ENCODE measurements at places on chromosomes 5 and 9.
A peak's percentile ranks its signal among the peaks of the same experiment; 100 is the strongest.

DNA sequence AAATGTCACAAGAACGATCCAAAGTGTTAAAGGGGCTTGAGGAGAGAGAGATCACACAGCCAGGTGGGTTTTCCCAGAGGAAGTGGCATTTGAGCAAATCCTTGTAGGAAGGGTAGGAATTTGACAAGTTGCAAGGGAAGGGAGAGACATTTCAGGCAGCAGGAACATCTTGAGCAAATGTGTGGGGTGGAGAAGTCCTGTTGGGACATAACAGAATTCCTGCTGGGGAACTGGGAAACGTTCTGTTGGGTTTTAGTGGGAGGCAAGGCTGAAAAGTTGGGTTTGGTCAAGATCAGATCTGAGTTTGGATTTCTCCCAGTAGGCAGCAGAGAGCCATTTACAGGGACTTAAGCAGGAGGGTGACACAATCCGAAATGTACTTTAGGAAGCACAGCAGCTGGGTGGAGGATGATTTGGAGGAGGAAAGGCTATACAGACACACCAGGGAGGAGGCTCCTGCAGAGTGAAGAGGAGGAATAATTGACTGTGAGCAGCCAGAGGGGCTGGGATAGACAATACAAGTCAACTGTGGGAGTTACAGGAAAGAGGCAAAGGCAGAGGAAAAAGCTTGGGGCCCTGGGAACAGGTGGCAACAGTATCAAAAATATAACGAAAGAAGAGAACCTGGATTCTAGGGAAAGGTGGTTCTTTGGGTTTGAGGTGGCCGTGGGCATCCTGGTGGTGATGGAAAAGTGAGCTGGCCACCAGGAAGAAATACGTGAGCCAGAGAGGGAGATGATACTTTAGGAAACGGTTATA lies 3.1 kb upstream of the ZSWIM6 start:
- no peak for DNase-seq

GRCh38 chr5:137486707-137487106 lies 12.4 kb downstream of the SPOCK1 start:
- no peak for DNase-seq

DNA sequence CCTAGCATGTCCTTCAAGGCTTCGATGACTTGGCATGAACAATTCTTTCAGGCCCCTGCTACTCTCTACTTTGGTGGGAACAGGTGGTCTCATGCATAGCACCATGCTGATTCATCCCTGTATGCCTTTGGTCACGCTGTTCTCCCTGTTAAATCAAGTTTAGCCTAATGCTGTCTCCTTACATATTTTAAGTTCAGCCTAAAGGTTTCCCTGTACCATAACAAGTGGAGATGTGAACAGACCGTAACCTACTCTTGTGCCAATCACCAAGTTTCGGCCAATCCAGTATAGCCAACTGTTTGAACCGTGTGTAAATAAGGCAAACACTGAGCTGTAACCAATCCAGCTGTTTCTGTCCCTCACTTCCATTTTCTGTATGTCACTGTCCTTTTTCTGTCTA lies 8.0 kb downstream of the GAS1 start:
- no peak for DNase-seq

- no peak for DNase-seq
These were observed 11.9 kb downstream of the DAB2 start for GRCh38 chr5:39412721-39413394.

- peak; percentile 62 for DNase-seq
These were observed 53.0 kb upstream of the RFX3 start for GRCh38 chr9:3578786-3579185.

DNA sequence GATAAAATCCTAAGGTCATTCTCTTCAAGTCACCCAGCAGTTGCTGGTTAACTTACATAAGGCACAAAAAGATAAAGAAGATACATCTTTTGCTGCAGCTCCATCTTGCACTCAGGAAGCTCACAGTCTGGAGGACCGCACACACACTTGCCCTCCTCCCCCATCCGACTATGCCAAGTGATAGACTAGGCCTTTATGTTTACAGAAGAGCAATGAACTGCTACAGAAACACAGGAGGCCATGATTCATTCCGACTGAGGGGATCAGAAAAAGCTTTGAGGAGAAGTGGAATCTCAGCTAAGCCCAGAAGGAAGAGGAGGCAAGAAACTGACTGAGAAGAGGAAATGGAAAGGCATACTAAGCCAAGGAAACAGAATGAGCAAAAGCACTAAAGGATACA lies 17.4 kb downstream of the NRG2 start:
- no peak for DNase-seq

GRCh38 chr5:22757776-22758175 lies 95.4 kb downstream of the CDH12 start:
- no peak for DNase-seq

All from activated CD4-positive, alpha-beta T cell treated with anti-CD3 and anti-CD28 coated beads, Interleukin-10, Interleukin-2, amounts not matched to agents 100 ng/mL and 50 ng/mL, durations not matched to agents 16 hours and 8 hours (primary cell).